Activated CD8-positive, alpha-beta T cell treated with anti-CD3 and anti-CD28 coated beads, Interleukin-2, amount 10 ng/mL, durations not matched to agents 7 days and 5 days (primary cell): ENCODE measurements at places on chromosomes 11 and 22. TPM values are rescaled to one million over a fixed set of nuclear protein-coding genes. Genes with fewer than 3 reads are reported as not detected.

DNA sequence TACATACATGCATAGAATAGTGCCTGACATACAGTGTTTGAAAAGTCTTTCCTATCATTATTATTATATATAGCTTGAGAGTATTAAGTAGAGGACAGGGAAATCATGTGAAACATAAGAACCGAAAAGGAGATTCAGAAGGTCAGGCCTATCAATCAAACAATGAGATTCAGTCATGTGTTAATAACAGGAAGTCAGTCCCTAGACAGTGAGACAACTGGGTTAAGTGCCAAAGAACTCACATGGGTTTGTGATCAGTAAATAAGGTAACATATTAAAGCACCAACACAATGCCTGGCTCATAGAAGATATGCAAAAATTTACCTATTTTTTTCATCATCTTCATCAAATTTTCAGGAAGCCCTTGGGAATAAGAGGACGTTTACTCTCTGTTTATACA is 174.3 kb upstream of the FAT3 start:
- DNase-seq, result no peak

DNA sequence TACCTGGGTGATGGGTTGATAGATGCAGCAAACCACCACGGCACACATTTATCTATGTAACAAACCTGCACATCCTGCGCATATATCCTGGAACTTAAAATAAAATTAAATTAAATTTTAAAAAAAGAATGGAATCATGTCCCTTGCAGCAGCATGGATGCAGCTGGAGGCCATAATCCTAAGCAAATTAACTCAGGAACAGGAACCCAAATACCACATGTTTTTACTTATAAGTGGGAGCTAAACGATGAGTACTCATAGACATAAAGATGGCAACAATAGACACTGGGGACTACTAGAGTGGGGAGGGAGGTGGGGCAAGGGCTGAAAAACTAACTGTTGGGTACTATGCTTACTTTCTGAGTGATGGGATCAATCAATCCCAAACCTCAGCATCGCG is 40.9 kb downstream of the CWC15 start:
- no peak for DNase-seq

DNA sequence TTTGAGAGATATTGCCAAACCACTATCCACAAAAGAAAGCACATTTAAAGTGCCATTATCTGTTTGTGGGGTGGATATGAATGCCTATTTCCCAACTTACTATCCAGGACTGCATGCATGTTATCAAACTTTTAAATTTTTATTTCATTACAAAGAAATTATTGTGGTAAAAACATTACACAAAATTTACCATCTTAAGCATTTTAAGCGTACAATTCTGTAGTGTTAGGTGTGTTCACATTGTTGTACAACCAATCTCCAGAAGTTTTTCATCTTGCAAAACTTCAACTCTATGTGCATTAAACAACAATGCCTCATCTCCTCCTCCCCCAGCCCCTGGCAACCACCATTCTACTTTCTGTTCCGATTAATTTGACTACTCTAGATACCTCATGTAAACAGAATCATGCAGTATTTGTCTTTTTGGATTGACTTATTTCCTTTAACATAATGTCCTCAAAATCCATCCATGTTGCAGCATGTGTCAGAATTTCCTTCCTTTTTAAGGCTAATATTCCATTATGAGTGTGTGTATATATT is 17.6 kb upstream of the CD44 start:
- no peak for DNase-seq

GRCh38 chr11:119512369-119512768 is 89.4 kb upstream of the THY1 start:
- DNase-seq, result no peak

GRCh38 chr22:48867891-48868290 is 959.8 kb downstream of the BRD1 start:
- no peak for DNase-seq

GRCh38 chr11:86577644-86578636 is 94.5 kb downstream of the ME3 start:
- DNase-seq, result no peak

MIF gene
- total RNA-seq, result 1,002 TPM

MS4A15 gene
- not detected for total RNA-seq

OLFML1 gene
- total RNA-seq, result not detected

DNA sequence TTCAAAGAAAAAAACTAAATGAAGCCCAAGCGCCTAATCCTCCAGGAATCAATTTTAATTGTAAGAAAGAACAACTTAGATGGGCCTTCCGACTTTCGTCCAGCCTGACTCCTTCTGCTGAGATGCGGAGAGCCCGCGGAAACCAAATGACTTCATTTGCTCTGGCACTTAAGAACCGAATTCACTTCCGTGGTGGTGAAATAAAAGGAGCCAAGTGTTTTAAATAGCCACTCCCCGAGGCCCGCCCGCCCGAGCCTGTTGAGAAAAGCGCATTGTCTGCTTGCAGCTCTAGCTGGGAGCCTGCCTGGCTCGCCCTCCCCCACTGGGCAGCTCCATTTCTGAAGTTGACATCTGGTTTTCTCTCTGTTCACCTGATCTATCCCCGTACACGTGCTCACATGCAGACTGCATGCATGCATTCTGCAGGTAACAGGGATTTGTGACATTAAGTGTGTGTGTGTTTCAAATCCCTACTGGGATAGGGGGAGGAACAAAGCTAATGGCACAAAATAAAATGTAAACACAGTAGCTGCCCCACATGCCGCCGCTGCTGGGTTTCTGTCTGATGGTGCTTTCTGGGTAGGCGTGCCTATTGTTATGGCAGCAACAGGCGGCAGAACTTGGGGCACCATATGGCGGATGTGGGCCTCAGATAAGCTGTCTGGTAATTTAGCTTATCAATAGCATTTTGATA is 6.2 kb downstream of the TEAD1 start:
- peak; percentile 38 for DNase-seq

DNA sequence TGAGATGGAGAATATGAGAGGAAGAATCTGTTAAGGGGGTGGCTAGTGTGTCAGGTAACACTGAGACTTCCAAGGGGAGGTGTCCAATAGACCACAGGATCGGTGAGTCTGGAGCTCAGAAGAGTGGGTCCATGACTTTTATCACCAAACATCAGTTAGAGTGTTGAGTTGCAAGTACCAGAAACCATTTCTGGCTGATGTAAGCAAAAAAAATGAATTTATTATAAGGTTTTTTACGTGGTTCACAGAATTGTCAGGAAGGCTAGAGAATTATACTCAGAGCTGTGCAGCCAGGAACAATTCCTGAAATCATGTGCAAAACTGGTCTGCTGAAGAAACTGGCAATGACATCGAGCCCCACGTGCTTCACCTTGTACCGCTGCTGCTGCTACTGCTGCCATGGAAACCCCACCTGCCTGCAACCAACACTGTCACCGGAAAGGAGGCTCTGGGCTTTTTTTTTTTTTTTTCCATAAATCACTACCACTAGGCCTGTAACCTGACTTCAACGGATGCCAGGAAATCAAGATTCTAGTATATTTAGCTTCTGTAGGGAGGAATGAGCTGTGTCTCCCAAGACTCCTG is 16.6 kb upstream of the STK33 start:
- DNase-seq, result peak; percentile 45

- no peak for DNase-seq
Measured at GRCh38 chr11:20109731-20110445, 50.4 kb downstream of the DBX1 start.

DNA sequence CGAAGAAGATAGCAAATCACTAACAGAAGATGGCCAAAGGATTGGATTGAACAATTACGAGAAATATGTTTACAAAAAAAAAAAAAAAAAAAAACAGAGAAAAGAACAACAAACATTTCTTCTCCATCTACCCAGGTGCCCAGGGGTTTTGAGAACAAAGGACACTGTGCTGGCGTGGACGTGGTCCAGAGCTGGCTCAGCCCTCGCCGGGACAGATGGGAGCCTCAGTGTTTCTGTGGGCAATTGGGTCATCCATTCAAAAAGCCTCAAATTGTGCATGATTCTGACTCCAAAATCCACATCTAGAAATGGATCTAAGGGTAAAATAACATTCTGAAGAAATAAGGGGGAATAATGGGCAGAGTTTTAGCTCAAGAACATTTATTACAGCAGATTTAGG is 63.1 kb downstream of the DHCR7 start:
- DNase-seq, result no peak

DNA sequence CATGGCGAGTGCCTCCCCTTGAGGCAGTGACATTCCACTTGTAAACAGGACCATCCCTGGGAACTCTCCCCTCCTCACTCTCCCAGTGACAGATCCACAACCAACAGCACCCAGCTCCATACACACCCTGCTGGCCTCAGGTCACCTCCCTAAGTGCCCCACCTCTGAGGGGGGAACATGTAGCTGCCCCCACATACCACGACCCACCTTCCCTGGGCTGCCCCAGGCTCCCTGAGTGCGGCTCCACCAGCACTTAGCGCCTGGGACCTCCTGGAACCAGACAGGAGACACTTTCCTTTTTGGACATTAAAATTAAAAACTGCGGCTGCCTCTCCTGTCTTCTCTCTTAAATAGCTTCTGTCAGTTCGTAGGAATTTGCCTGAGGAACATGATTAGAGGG is 1140.1 kb downstream of the BRD1 start:
- DNase-seq, result no peak

DNA sequence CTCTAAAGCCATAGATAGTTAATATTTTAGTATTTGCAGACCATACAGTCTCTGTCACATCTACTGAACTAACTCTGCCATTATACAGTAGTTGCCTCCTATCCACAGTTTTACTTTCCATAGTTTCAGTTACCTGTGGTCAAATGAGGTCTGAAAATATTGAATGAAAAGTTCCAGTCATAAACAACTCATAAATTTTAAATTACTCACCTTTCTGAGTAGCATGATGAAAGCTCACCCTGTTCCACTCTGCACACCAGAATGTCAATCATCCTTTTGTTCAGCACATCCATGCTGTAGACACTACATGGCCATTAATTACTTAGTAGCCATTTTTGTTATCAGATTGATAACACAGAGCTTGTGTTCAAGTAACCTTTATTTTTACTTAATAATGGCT is 51.7 kb upstream of the ME3 start:
- DNase-seq, result no peak

NRGN gene
- total RNA-seq, result 5.7 TPM

DNA sequence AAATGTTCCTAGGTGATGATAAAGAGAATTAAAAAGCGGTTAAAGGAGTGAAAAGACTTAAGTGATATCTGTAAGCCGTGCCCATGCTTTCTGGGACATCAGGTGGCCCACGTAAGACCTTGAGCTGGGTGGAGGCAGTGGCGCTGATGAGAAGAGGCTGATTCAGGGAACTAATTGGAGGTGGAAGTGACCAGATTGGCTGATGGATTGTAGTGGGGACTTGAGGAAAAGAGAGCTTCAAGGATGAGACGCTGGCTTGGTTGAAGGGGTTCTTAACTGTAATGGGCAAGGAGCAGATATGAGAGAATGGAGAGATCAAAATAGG is 69.1 kb upstream of the EP300 start:
- DNase-seq, result no peak

CST6 gene
- total RNA-seq, result not detected

DNA sequence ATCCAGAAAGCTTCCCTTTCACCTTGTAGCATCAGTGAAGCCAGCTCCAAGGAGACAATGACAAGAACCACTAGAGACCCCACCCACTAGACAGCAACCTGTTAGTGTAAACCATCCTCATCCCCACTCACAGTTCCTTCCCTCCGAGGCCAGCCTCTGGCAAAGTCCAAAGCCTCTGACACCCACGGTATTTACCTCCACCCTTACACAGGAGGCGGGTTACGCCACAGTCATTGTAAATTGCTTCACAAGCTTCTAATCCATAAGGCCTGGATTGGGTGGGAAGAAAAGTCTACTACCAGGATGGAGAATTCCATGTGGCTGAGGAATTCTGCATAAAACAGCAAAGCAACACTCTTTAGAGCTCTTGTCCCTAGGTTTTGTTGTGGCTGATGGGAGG is 287.4 kb downstream of the BUD13 start:
- no peak for DNase-seq

GRCh38 chr11:114257621-114258558 is 38.3 kb upstream of the NNMT start:
- no peak for DNase-seq

GP1BB gene
- not detected for total RNA-seq

KDM4F gene
- total RNA-seq, result not detected

GRCh38 chr11:33214767-33215166 is 42.4 kb upstream of the HIPK3 start:
- DNase-seq, result no peak

GRCh38 chr22:19722982-19723231 is 432 bp upstream of the GP1BB start:
- no peak for DNase-seq

TESMIN gene
- 9.5 TPM for total RNA-seq

- DNase-seq, result no peak
Measured at GRCh38 chr22:35274154-35274871, 17.0 kb downstream of the HMGXB4 start.

OR52E8 gene
- total RNA-seq, result not detected

DNA sequence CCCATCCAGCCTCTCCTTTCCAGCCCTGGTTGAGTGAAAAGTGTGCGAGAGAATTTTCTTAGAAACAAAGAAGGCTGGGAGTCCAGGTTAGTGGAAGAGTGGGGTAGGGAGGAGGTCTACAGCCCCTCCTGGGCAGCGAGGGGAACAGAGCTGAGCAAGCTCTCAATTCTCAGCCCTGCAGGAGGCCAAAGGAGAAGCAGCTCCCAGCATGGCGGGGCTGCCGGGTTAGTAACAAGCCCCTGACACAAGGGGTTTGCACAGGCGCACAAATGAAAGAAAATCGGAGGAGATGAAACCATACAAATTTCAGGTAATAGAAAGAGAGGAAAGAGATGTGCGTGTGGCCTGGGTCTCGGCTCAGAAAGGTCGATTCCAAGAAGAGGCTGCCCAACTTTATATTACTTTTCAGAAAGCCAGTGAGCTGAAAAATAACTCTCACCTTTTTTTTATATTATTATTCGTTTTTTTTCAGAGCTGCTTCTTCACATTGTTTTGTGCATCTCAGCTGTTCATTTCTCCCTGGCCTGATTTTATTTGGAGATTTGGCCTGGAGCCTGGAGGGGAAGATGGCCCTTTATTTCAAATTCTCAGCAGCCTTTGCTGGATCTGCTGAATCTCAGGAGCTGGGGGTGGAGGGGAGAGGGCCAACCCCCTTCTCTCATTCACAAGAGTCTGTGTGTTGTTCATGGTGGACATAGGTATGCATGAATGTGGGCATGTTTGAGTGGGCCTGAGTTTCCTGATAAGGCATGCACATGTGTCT is 583.2 kb downstream of the BUD13 start:
- DNase-seq, result no peak

RFPL1 gene
- total RNA-seq, result not detected

DNA sequence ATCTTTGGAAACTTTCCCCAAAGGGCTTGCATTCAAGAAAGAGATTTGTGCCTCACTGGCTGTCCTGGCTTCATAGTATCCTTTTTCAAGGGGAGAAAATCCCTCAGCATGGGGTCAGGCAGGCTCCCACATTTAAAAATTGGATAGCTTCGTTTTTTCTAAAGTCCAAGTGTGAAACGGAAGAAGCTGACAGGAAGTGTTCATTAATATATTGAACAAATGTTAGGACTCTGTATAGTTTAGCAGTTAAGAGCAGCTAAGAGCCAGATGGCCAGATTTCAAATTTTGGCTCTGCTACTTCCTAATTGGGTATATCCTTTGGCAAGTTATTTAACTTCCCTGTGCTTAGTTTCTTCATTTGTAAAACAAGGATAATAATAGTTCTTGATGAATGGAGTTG is 354.9 kb upstream of the FAT3 start:
- DNase-seq, result no peak
